A673 (cell line): ENCODE measurements at places on chromosomes 2 and 18.
A peak's percentile ranks its signal among the peaks of the same experiment; 100 is the strongest.

- DNase-seq, result peak; percentile 11
- H3K27me3 ChIP-seq, result no peaks in the 10 kb centered on the region
- H3K27ac ChIP-seq, result no peak overlapping the region
These were observed 359.9 kb downstream of the TNS1 start for GRCh38 chr2:217642944-217643343.

GRCh38 chr2:241000831-241001321 is 2.5 kb downstream of the SNED1 start:
- DNase-seq, result no peak
- no peak overlapping the region for H3K4me3 ChIP-seq
- H3K27ac ChIP-seq, result no peak overlapping the region

DNA sequence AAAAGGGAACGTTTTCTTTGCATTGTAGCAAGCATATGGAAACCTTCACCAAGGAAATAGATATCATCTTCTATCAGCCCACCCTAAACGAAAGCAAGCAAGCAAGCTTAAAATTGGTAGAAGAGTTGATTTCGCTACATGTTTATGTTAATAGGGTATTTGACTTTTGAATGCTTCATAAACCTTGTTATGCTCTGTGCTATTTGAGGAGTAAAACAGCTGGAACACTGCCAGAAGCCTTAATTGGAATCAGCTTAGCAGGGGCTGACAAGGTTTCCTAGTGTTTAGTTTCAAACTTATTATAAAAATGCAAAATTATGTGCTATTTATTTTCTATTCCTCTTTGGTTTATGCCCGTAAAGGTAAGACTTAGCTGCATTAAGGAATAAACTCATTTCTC is 70.6 kb upstream of the LINC00305 start:
- H3K27me3 ChIP-seq, result no peaks in the 10 kb centered on the region
- peaks cover 11% of the 10 kb centered on the region for H3K4me1 ChIP-seq
- no peaks in the 10 kb centered on the region for H3K36me3 ChIP-seq
- peak; percentile 49 for DNase-seq

DNA sequence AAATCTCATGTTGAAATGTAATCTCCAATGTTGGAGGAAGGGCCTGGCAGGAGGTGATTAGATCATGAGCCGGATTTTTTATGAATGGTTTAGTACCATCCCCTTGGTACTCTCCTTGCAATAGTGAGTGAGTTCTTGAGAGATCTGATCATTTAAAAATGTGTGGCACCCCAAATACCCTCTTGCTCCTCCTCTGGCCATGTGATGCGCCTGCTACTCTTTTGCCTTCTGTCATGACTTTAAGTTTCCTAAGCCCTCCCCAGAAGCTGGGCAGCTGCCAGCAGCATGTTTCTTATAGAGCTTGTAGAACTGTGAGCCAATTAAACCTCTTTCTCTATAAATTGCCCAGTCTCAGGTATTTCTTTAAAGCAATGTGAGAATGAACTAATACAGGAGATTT is 72.6 kb upstream of the FIGN start:
- H3K4me3 ChIP-seq, result no peak overlapping the region
- no peaks in the 10 kb centered on the region for H3K36me3 ChIP-seq
- no peak overlapping the region for H3K27ac ChIP-seq
- H3K4me1 ChIP-seq, result no peaks in the 10 kb centered on the region
- peak; percentile 2 for DNase-seq
- no peaks in the 10 kb centered on the region for H3K27me3 ChIP-seq

- H3K27ac ChIP-seq, result no peak overlapping the region
- no peaks in the 10 kb centered on the region for H3K36me3 ChIP-seq
- DNase-seq, result no peak
- H3K4me3 ChIP-seq, result no peak overlapping the region
- H3K27me3 ChIP-seq, result peaks cover 6% of the 10 kb centered on the region
- H3K4me1 ChIP-seq, result no peaks in the 10 kb centered on the region
These were observed 9.2 kb downstream of the CHST9 start for GRCh38 chr18:27175914-27176313.

GRCh38 chr18:26307161-26307773 is 81.0 kb downstream of the TAF4B start:
- H3K4me1 ChIP-seq, result no peaks in the 10 kb centered on the region
- H3K27ac ChIP-seq, result no peak overlapping the region
- peak; percentile 54 for DNase-seq
- no peaks in the 10 kb centered on the region for H3K36me3 ChIP-seq
- H3K4me3 ChIP-seq, result no peak overlapping the region

GRCh38 chr2:45224321-45224992 is 215.2 kb upstream of the SIX2 start:
- no peaks in the 10 kb centered on the region for H3K4me1 ChIP-seq
- no peak overlapping the region for H3K27ac ChIP-seq
- no peaks in the 10 kb centered on the region for H3K36me3 ChIP-seq
- DNase-seq, result no peak
- peaks cover 3% of the 10 kb centered on the region for H3K27me3 ChIP-seq

DNA sequence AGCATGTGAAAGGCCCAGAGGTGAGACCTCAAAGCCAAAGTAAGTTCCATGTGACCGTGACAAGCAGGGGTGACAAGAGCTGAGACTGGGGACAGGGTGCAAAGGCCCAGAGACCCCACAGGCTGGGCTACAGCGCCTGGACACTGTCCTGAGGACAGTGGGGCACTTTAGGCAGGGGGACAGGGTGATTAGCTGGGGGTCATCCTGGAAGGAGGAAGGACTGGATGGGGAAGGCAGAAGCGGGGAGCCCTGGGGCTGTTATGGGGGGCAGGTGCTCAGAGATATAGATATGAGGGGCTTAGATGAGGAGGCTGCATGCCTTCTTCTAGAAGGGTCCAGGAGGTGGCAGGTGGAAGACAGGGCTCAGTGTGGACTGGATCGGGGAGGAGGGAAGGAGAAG is 31.5 kb downstream of the KIF1A start:
- no peak overlapping the region for H3K4me3 ChIP-seq
- H3K4me1 ChIP-seq, result no peaks in the 10 kb centered on the region
- DNase-seq, result no peak
- no peaks in the 10 kb centered on the region for H3K27me3 ChIP-seq
- peaks cover 50% of the 10 kb centered on the region for H3K36me3 ChIP-seq

- H3K27me3 ChIP-seq, result no peaks in the 10 kb centered on the region
- no peak overlapping the region for H3K27ac ChIP-seq
- peaks cover 3% of the 10 kb centered on the region for H3K4me1 ChIP-seq
- no peak overlapping the region for H3K4me3 ChIP-seq
- no peaks in the 10 kb centered on the region for H3K36me3 ChIP-seq
These were observed 35.6 kb downstream of the OSBPL6 start for GRCh38 chr2:178229927-178230326.

- H3K27ac ChIP-seq, result no peak overlapping the region
- no peaks in the 10 kb centered on the region for H3K4me1 ChIP-seq
- no peaks in the 10 kb centered on the region for H3K27me3 ChIP-seq
- no peaks in the 10 kb centered on the region for H3K36me3 ChIP-seq
These were observed 396.5 kb downstream of the CCDC85A start for GRCh38 chr2:56580242-56580641.

DNA sequence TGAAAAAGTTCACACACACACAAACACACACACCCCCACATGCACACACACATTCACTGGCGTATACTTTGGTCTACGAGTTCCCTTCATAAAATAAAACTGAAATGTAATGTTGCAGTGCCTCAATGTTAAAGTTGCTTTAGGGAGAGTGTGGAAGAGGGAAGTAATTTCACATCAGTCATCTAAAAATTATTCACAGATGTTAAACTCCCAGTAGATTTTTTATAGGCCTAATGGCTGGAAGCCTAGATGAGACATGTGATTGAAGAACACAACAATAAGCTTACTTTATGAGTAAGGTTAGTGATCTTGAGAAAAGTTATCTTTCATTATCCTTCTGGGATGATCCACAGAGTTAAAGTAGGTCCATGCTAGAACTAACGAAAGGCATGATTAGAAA is 506.7 kb upstream of the CNTNAP5 start:
- no peak overlapping the region for H3K27ac ChIP-seq
- H3K36me3 ChIP-seq, result no peaks in the 10 kb centered on the region
- H3K4me3 ChIP-seq, result no peak overlapping the region
- peak; percentile 33 for DNase-seq
- H3K27me3 ChIP-seq, result no peaks in the 10 kb centered on the region

GRCh38 chr2:162126527-162126926 is 25.5 kb downstream of the GCG start:
- H3K4me3 ChIP-seq, result no peak overlapping the region
- H3K36me3 ChIP-seq, result no peaks in the 10 kb centered on the region
- H3K27me3 ChIP-seq, result no peaks in the 10 kb centered on the region
- DNase-seq, result no peak

DNA sequence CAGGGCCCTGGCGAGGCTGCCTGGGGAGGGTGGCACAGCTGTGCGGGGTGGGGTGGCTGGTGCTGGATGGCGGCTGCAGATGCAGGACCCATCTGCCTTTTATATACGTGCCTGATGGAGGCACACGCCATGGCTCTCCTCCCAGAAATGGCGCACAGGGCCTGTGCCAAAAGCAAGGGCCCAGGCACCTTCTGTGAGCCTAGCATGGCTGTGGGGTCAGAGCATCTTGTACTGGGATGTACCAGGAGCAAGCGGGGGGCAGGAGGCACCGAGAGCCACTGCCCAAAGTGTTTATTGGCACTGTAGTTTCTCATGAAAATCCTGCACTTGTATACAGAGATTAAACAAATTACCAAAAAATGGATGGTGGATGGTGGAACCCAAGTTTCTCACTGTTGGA is 724.1 kb downstream of the GALR1 start:
- DNase-seq, result no peak
- no peaks in the 10 kb centered on the region for H3K27me3 ChIP-seq
- no peak overlapping the region for H3K27ac ChIP-seq

- H3K36me3 ChIP-seq, result no peaks in the 10 kb centered on the region
- no peak for DNase-seq
- no peaks in the 10 kb centered on the region for H3K27me3 ChIP-seq
- no peak overlapping the region for H3K27ac ChIP-seq
- no peak overlapping the region for H3K4me3 ChIP-seq
These were observed 156.2 kb downstream of the MIB1 start for GRCh38 chr18:21896732-21897336.

- H3K4me1 ChIP-seq, result no peaks in the 10 kb centered on the region
- DNase-seq, result no peak
- no peak overlapping the region for H3K4me3 ChIP-seq
- peaks cover 11% of the 10 kb centered on the region for H3K27me3 ChIP-seq
- no peak overlapping the region for H3K27ac ChIP-seq
- H3K36me3 ChIP-seq, result no peaks in the 10 kb centered on the region
These were observed 490.3 kb downstream of the ADCYAP1 start for GRCh38 chr18:1394966-1395365.
